ENCODE measurements at places on chromosomes 1 and 21. TPM values are rescaled to one million over a fixed set of nuclear protein-coding genes. Genes with fewer than 3 reads are reported as not detected.

- no peak for DNase-seq
- no peak overlapping the region for H3K4me3 ChIP-seq
- no peak overlapping the region for H3K27ac ChIP-seq
- no peaks in the 10 kb centered on the region for H3K36me3 ChIP-seq
- H3K27me3 ChIP-seq, result no peaks in the 10 kb centered on the region
These were observed 65.2 kb downstream of the CACNA1E start for GRCh38 chr1:181548497-181548896.

GRCh38 chr21:46229923-46230260, 1.3 kb upstream of the LSS start:
- no peak overlapping the region for H3K27ac ChIP-seq
- peaks cover 85% of the 10 kb centered on the region for H3K36me3 ChIP-seq
- H3K4me1 ChIP-seq, result no peaks in the 10 kb centered on the region
- DNase-seq, result no peak
- H3K27me3 ChIP-seq, result no peaks in the 10 kb centered on the region

- H3K4me1 ChIP-seq, result no peaks in the 10 kb centered on the region
- peak; percentile 76 for DNase-seq
- no peak overlapping the region for H3K4me3 ChIP-seq
These were observed 113.5 kb downstream of the PRDM2 start for GRCh38 chr1:13813398-13814012.

- no peaks in the 10 kb centered on the region for H3K36me3 ChIP-seq
- no peak overlapping the region for H3K4me3 ChIP-seq
- DNase-seq, result no peak
These were observed 140.1 kb upstream of the DUSP10 start for GRCh38 chr1:221881805-221882581.

DNA sequence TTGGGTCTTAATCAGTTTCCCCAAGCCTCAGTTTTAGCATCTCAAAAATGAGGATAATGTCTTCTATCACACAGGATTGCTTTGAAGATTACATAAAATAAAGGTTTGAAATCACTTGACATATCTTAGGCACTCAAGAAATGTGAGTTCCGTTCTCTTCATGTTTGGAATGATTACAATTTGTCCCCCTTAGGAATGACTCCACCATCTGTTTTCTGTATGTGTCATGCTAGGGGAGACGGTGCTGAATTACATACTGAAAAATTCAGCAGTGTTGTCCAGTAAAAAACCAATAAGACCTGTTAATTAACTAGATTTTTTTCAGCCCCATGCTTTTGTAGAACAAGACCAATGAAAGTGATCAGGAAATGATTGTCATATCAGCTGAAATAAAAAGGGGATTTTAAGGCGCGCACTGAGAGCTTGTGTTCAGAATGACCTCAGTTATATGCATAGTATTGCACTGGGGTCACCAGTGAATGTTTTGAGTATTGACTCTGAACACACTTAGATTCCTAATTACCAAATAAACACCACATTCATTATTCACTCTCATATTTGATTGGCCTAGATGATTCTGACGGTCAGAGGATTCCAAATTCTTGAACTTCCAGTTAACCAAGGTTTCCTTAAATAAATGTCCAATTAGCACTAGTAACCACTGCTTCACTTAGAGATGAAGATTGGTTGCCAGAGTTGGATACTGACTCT, 114.5 kb upstream of the KCNK2 start:
- no peaks in the 10 kb centered on the region for H3K27me3 ChIP-seq
- no peak overlapping the region for H3K4me3 ChIP-seq
- H3K27ac ChIP-seq, result no peak overlapping the region
- DNase-seq, result no peak

- H3K4me1 ChIP-seq, result peaks cover 3% of the 10 kb centered on the region
- no peaks in the 10 kb centered on the region for H3K36me3 ChIP-seq
- H3K4me3 ChIP-seq, result no peak overlapping the region
- no peaks in the 10 kb centered on the region for H3K27me3 ChIP-seq
- peak; percentile 58 for DNase-seq
These were observed 33.6 kb downstream of the ACOT11 start for GRCh38 chr1:54581621-54582035.

DNA sequence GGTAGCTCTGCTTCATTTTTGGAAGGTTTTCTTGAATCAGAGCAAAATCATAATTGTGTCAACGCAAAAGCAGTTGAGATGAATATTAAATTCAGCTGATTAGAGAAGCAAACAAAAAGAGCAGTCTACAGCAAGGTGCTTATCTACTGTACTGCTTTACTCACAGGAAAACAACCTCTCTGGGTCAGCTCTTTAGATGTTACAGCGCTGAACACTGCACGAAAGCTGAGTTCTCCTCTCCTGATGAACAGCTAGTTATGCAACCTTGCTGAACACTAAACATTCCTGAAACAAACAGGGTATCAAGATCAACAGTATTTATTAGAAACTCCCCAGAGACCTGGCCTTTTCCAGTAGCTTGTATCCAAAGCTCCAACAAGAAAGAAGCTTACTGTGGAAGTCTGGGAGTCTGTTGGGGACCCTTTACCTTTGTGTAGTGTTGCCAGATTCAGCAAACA, 41.3 kb downstream of the TBCE start:
- no peak overlapping the region for H3K4me3 ChIP-seq
- H3K36me3 ChIP-seq, result peaks cover 6% of the 10 kb centered on the region
- no peak overlapping the region for H3K27ac ChIP-seq
- DNase-seq, result no peak
- H3K4me1 ChIP-seq, result no peaks in the 10 kb centered on the region

DNA sequence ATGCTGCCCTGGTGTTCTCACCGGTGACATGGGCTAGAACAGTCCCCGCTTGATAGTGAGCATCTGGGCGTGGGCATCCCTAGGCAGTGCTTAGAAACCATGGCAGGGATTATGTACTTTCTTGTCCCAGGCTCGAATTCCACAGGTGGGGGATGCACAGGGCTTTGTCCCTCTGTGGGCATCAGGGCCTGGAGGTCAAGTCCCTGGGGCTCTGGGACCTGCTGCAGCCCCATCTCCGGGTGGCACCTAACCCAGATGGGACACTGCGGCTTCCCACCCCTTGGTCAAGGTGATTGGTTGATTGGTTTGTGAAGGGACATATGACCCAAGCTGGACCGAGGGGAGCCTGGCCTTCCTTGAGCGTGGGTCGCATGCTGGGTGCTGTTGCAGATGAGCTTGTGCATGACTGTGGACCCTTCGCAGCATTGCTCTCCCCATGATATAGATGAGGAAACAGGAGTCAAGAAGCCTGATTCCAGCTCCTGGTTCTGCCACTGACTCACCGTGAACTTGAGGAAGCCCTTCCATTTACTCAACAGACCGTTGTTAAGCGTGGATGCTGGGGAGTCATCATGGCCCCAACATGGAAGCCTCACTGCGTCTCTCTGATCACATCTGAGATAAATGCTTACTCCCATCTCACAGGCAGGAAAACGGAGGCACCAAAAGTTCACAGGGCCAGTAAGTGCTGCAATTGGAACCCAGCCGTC, 64.0 kb upstream of the RUNX3 start:
- H3K27ac ChIP-seq, result no peak overlapping the region
- no peak overlapping the region for H3K4me3 ChIP-seq
- H3K4me1 ChIP-seq, result no peaks in the 10 kb centered on the region
- H3K27me3 ChIP-seq, result no peaks in the 10 kb centered on the region
- DNase-seq, result no peak

DNA sequence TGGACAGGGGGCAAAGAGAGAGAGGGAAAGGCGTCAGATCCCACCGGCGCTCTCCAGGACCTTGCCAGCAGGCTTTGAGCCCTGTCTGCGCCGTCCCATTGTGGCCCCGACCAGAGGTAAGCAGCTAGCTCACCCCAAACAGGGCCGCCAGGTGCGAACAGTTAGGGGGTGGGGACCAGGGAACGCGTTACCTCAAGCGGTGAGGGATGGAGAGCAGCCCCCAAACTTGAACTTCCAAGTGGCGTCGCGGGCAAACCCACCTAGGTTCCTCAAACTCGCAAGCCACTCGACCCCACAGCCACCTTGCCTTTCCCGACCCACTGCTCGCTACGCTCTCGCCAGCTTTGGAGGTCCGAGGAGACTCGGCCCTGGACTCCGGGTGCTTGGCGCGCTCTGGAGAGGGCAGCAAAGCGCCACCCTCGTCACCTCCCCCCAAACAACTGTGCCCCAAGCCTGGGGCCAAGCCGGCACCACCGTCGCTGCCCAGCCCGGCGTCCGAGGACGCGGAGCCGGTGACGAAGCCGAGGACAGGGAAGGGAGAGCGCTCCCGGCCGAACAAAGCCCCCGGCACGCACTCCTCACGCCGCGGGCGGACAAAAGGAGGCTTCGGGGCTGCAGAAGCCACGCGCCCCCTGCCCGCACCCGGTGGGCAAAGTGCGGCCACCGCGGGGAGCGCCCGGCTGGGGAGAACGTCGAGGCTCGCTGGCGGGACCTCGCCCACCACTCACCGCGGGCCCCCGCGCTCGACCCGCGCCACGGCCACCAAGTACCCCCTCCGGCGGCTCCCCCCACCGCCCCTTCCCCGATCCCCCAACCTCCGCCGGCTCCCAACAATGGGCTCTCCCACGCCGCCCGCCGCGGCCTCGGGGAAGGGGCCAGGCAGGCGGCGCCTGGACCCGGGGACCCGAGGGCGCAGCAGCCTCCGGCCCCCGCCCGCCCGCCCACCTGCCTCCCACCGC, 976 bp downstream of the SSBP3 start:
- H3K27ac ChIP-seq, result no peak overlapping the region
- peaks cover 9% of the 10 kb centered on the region for H3K4me1 ChIP-seq
- H3K4me3 ChIP-seq, result peak overlapping the region; percentile 85
- H3K36me3 ChIP-seq, result peaks cover 43% of the 10 kb centered on the region

DNA sequence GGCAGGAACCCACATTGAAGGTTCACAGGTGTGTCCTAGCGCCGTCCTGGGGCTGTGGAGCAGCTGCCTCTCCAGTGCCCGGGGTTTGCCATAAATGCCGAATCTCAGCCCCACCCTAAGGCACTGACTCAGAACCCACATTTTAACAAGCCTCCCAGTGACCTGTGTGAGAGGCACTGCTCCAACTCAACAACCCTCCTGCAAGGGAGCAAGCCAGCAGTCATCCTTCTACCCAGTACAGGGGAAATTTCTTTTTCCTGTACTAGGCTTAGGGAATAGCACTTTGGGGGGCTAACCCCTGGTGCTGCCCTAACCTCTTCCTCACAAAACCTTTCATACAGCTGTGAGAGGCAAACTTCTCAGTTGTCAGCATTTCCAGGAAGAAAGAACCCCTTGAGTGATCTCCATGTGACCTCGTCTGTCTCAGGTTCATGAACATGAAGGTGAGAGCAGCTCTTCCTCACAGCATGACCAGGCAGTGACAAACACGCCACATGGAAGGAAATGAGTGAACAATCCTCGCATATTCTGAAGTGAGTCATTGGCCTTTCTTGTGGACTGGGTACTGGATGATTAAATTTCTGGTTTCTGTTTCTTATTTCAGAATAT, 11.4 kb upstream of the BCAR3 start:
- H3K27me3 ChIP-seq, result no peaks in the 10 kb centered on the region
- DNase-seq, result no peak
- no peak overlapping the region for H3K27ac ChIP-seq

GRCh38 chr1:67239738-67240137, 67.9 kb upstream of the IL12RB2 start:
- H3K4me3 ChIP-seq, result no peak overlapping the region
- DNase-seq, result no peak
- no peaks in the 10 kb centered on the region for H3K36me3 ChIP-seq
- no peak overlapping the region for H3K27ac ChIP-seq
- H3K27me3 ChIP-seq, result no peaks in the 10 kb centered on the region

GRCh38 chr1:177948336-177948972, 21.4 kb downstream of the SEC16B start:
- no peaks in the 10 kb centered on the region for H3K36me3 ChIP-seq
- H3K4me1 ChIP-seq, result no peaks in the 10 kb centered on the region
- peak; percentile 71 for DNase-seq
- H3K27ac ChIP-seq, result no peak overlapping the region
- H3K4me3 ChIP-seq, result no peak overlapping the region

- peaks cover 16% of the 10 kb centered on the region for H3K4me1 ChIP-seq
- H3K4me3 ChIP-seq, result no peak overlapping the region
- no peak for DNase-seq
- no peaks in the 10 kb centered on the region for H3K27me3 ChIP-seq
- no peak overlapping the region for H3K27ac ChIP-seq
These were observed 98.5 kb downstream of the MRPL37 start for GRCh38 chr1:54298284-54299033.

DNA sequence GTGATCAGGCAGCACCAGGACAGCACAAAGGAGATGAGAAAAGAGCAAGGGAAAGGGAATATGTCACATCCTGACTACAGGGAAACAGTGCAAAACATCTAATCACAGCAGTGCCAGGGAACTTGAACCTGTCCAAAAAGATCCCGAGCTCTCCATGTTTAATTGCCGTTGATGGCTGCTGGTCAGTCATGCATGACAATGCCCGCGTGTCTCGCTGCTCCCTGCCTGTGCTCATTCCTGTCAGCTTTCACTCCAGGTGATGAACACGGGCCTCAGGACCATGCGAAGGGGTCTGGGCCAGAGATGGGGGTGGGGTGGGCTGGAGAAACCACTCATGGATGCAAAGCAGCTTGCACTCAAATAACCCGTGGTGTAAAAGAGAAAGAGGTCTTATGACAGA, 287.0 kb downstream of the GPATCH2 start:
- no peaks in the 10 kb centered on the region for H3K36me3 ChIP-seq
- H3K27ac ChIP-seq, result no peak overlapping the region
- no peaks in the 10 kb centered on the region for H3K27me3 ChIP-seq
- no peak overlapping the region for H3K4me3 ChIP-seq
- peaks cover 2% of the 10 kb centered on the region for H3K4me1 ChIP-seq

GRCh38 chr1:63813829-63814277, 40.0 kb downstream of the ROR1 start:
- H3K4me3 ChIP-seq, result no peak overlapping the region
- H3K4me1 ChIP-seq, result peaks cover 11% of the 10 kb centered on the region
- no peak overlapping the region for H3K27ac ChIP-seq
- no peaks in the 10 kb centered on the region for H3K27me3 ChIP-seq

GRCh38 chr1:233656032-233656635, 42.2 kb downstream of the KCNK1 start:
- peaks cover 4% of the 10 kb centered on the region for H3K4me1 ChIP-seq
- no peaks in the 10 kb centered on the region for H3K27me3 ChIP-seq
- DNase-seq, result no peak
- no peak overlapping the region for H3K27ac ChIP-seq

DNA sequence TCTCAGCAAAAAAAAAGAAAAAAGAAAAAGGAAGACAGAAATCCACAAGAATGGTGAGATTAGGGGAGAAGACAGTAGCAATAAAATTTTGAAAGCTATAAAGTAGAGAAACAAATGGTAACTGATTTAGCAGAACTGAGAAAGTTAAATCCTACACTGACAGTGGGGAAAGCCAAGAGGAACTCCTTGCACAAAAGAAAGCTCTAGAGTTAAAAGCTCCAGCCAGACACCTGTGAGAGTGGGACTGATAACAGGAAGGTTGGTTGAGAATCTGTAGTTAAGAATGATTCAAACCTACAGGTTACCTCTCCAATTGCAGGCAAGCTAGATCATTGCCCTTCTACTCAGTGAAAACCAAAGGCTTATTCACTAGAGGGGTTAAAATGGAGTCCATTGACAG, 23.6 kb downstream of the FBXO28 start:
- H3K27me3 ChIP-seq, result no peaks in the 10 kb centered on the region
- no peak overlapping the region for H3K4me3 ChIP-seq
- H3K36me3 ChIP-seq, result peaks cover 15% of the 10 kb centered on the region
- no peaks in the 10 kb centered on the region for H3K4me1 ChIP-seq
- no peak overlapping the region for H3K27ac ChIP-seq

Gene CLCA4
- not detected for total RNA-seq

Gene EXTL1
- 1.1 TPM for total RNA-seq

Gene CELA3A
- not detected for total RNA-seq

Gene TXLNA
- total RNA-seq, result 67.3 TPM

Gene MPL
- not detected for total RNA-seq

Gene MCOLN3
- 10.6 TPM for total RNA-seq

Gene PLA2G2C
- not detected for total RNA-seq

Gene ANKRD45
- 0.44 TPM for total RNA-seq

Gene SPATA6
- total RNA-seq, result 8.0 TPM

Gene NR0B2
- total RNA-seq, result not detected

Gene ISG15
- 40.8 TPM for total RNA-seq

Gene OR6K6
- not detected for total RNA-seq

Gene MNDA
- total RNA-seq, result not detected

Gene NPPA
- total RNA-seq, result not detected

Gene GREM2
- total RNA-seq, result not detected
